ENCODE measurements at places on chromosomes 5 and 9. TPM values are rescaled to one million over a fixed set of nuclear protein-coding genes. Genes with fewer than 3 reads are reported as not detected.

- DNase-seq = no peak
These were observed 131.4 kb upstream of the IRX4 start for GRCh38 chr5:2014058-2014610.

TMEM38B gene
- 27.0 TPM for total RNA-seq

CCDC183 gene
- total RNA-seq = 4.6 TPM

DNA sequence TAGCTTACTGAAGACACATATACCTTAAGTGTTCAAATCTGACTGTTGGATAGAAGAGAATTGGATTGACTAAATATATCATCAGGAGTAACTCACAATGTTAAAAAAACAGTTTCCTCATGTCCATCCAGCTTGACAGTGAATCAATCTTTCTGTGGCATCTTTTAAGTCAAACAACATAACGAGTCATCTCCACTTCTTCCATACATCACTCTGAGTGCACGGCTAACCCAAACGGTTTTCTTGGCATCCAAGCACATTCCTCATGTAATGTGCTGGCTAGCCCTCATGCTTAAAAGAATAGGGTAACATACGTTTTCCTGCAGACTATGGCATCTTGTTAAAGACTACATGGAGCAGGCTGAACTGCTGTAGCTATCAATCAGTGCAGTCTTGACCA, 291.5 kb upstream of the TRPC7 start:
- no peak for DNase-seq

DNA sequence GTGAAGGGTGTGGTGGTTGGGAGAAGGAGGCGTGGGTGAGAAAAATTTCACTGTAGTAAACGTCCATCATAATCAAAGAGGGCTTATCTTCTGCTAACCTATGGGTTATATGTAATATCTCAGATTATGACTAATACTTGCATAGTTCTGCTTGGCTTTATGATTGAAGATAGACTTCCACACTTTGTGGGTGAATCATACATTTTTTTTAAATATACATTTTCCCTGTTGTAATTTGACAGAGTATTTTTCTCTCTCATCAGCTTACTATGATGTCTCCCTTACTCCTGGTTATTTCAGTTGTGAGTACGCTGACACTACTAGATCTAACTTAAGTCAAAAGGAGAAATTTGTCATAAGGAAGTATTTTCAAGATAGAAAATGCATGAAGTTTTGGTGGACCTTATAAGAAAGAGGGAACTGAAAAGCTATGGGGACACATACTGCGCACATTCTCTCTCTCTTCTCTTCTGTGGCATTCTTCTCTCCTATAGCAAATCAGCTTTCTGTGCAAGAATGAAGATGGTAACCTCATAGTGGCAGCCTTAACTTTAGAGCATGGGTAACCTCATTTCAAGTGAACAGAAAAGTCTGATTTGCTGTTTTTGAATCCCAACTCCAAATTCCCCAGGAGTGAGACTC, 4.9 kb upstream of the JAK2 start:
- no peak for DNase-seq

DNA sequence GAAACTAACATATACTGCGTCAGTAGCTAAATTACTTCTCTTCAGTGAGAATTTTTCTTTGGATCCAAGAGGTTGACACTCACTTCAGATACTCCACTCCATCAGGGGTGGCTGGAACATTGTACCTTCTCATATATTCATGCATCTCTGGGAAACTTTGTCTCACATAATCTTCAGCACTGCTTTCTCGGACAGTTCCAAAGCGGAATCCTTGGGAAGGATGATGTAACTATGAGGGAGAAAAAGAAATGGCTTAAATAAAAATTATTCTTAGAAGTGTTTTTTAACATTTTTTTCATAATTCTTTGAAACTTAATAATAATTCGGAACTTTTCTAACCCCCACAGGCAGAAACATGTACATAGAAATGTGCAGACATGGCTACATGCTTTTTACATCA, 33.4 kb upstream of the PPP3R2 start:
- no peak for DNase-seq

MEGF10 gene
- total RNA-seq = 0.98 TPM

- no peak for DNase-seq
These were observed 47.5 kb downstream of the STX17 start for GRCh38 chr9:99953861-99954507.

PCDHGA2 gene
- 12.8 TPM for total RNA-seq

PALM2AKAP2 gene
- total RNA-seq = 4.8 TPM

- DNase-seq = no peak
These were observed 18.1 kb downstream of the PRKACG start for GRCh38 chr9:68995776-68996175.

GRCh38 chr5:153775923-153776322, 262.8 kb downstream of the FAM114A2 start:
- DNase-seq = no peak

Measured in tibial nerve (tissue), 4 donors.